Prostate gland (tissue), 2 donors: ENCODE measurements at places on chromosomes 5 and 9. TPM values are rescaled to one million over a fixed set of nuclear protein-coding genes. Genes with fewer than 3 reads are reported as not detected.

DNA sequence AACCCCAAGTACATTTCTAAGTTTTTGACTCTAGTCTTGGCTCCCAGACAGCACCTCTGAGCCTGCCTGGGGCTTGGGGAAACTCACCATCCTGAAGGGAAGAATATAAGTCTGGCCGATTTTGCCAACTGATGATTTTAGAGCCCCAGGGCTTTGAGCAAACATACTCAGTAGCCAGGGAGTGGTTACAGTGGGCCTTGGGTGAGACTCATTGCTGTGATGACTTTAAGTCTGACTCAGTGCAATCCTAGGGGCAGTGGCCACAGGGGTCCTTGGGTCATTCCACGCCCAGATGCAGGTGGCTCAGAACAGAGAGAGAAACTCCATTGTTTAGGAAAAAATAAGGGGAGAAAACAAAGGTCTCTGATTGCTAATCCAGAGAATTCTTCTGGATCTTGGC lies 312.0 kb upstream of the EDIL3 start:
- no peak overlapping the region for H3K4me3 ChIP-seq
- H3K27me3 ChIP-seq = no peaks in the 10 kb centered on the region
- H3K36me3 ChIP-seq = no peaks in the 10 kb centered on the region
- DNase-seq = no peak
- H3K27ac ChIP-seq = no peak overlapping the region

GRCh38 chr5:31407921-31408693 lies 123.8 kb downstream of the DROSHA start:
- no peak overlapping the region for H3K4me3 ChIP-seq
- H3K27me3 ChIP-seq = no peaks in the 10 kb centered on the region
- no peak for DNase-seq
- H3K36me3 ChIP-seq = peaks cover 6% of the 10 kb centered on the region
- no peak overlapping the region for H3K27ac ChIP-seq
- H3K4me1 ChIP-seq = no peaks in the 10 kb centered on the region

- no peaks in the 10 kb centered on the region for H3K36me3 ChIP-seq
- no peak overlapping the region for H3K4me3 ChIP-seq
- no peak overlapping the region for H3K27ac ChIP-seq
- no peak for DNase-seq
These were observed 160.7 kb upstream of the ACOT12 start for GRCh38 chr5:81554647-81555046.

DNA sequence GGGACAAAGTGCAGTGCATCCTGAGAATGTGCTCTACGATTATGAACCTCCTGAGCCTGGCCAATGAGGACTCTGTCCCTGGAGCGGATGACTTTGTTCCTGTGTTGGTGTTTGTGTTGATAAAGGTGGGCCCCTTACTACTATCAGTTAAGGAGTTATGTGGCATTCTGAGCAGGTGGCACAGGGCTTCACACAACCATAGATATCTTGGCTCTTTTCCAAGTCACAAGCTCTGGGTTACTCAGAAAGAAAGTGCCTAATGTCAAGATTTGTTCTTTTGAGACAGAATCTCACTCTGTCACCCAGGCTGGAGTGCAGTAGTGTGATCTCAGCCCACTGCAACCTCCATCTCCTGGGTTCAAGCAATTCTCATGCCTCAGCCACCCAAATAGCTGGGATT lies 99.0 kb downstream of the GAPVD1 start:
- no peak overlapping the region for H3K4me3 ChIP-seq
- H3K27me3 ChIP-seq = no peaks in the 10 kb centered on the region
- no peaks in the 10 kb centered on the region for H3K4me1 ChIP-seq
- H3K27ac ChIP-seq = no peak overlapping the region

DNA sequence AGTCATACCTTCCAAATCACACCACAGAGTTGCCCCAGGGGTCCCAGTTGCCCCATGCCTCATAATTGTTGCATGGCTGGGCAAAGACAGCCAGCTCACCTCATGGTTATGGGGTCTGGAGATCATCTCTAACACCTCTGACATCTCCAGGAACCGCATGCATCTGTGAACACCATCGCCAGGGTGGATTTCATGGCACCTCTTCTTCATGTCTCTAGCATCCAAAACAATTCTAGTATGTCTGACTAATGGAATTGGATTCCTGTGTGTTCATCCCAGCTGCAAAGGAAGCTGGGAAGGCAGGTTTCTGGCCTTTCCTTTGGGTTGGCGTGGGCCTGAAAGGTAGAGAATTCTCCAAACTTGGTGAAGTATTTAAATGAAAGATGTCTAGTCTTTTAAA lies 122.3 kb upstream of the ABCA1 start:
- no peak overlapping the region for H3K4me3 ChIP-seq
- H3K36me3 ChIP-seq = no peaks in the 10 kb centered on the region
- H3K4me1 ChIP-seq = no peaks in the 10 kb centered on the region
- H3K27me3 ChIP-seq = no peaks in the 10 kb centered on the region

The PRDM9 gene
- not detected for total RNA-seq

The F2R gene
- 22.3 TPM for total RNA-seq

The ALDH1A1 gene
- 427 TPM for total RNA-seq

- no peak overlapping the region for H3K27ac ChIP-seq
- no peak for DNase-seq
- peaks cover 3% of the 10 kb centered on the region for H3K4me1 ChIP-seq
These were observed 127.7 kb upstream of the ANKRD55 start for GRCh38 chr5:56360816-56361215.

DNA sequence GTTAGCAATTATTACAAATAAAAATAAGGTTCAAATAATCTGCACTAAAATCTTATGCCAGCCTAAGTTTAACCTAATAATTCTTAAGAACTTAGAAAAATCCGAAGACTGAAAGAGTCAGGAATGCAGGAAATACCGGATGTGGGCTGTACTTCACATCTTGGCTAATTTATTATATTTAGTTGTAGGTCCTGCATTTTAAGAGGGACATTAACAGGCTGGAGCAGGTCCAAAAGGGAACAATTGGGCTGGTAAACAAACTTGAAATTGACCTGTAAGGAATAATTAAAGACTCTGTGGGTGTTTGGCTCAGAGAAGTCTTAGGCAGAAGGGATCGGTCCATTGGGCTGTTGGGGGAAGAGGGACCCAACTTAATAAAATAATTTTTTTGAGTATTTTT lies 18.4 kb downstream of the GLRA1 start:
- no peaks in the 10 kb centered on the region for H3K27me3 ChIP-seq
- no peak overlapping the region for H3K27ac ChIP-seq

DNA sequence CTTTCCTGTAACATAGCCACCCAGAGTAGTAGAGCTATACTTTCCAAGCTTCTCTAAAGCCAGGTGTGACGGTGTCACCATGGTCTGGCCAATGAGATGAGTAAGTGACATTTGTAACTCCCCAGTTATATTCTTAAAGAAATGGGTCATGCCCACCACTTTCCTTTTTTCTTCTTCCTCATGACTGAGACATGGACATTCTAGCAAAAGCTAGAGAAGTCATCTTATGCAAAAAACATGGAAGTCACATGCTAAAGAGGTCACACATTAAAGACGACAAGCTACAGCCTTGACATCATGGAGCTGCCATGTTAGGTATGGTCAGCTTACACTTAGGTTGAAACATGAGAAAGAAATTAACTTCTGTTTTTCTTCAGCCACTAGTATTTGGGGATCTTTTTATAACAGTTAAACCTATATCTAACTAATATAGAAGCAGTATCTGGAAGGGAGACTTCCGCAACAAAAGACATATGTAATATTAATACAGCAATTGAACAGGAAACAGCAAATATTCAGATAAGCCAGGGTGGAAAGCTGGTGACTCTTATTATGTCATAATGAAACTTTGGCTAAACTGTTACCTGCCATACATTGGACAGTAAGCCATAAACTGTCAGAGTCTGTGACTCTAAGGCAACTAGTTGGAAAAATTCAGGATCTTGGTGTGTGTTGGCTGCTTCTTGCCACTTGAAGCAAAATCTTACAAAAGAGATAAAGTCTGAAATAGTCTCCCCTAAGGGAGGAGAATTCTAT lies 54.7 kb upstream of the SNX2 start:
- H3K4me1 ChIP-seq = no peaks in the 10 kb centered on the region
- H3K27ac ChIP-seq = no peak overlapping the region
- no peaks in the 10 kb centered on the region for H3K36me3 ChIP-seq
- H3K4me3 ChIP-seq = no peak overlapping the region
- H3K27me3 ChIP-seq = no peaks in the 10 kb centered on the region

DNA sequence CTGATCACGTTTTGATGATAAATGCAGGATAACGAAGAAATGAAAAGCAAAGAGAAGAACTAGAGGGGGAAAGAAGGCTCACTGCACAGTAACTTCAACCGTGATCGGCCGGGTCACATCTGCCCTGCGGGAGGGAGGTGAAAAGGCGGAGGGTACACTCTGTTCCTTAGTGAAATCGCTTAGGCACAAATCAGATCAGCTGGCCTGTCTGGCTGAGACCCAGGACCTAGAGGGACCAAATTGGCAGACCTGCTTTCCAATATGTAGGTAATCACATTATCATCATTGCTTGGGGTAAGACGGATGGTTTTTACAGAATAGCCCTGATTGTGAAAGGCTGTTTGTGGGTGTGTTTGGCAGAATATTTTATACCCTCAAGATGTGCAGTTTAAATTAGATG lies 82.2 kb downstream of the SLC28A3 start:
- DNase-seq = no peak
- H3K4me3 ChIP-seq = no peak overlapping the region
- no peaks in the 10 kb centered on the region for H3K36me3 ChIP-seq

DNA sequence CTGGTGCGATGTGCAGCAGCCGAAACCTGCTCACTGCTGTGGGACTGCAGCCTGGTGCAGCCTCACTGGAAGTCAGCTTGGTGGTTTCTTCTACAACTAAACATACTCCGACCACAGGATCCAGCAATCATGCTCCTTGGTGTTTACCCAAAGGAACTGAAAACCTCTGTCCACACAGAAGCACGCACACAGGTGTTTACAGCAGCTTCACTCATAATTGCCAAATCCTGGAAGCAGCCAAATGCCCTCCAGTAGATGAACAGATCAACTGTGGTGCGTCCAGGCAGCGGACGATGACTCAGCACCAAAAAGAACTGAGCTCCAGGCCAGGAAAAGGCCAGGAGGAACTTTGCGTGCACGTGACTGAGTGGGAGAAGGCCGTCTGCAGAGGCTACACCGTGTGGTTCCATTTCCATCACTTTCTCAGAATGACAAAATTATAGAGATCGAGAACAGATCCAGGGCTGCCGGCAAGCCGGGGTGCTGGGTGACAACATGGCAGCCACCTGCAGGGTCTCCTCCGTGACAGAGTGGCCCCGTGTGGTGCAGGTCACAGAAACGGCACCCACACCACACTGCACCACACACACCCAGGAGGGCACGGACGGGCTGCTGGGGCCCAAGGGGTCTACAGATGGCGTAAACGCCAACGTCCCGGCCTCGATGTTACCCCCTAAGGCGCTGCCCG lies 23.1 kb upstream of the NSMF start:
- H3K4me3 ChIP-seq = no peak overlapping the region
- H3K36me3 ChIP-seq = no peaks in the 10 kb centered on the region
- H3K4me1 ChIP-seq = peaks cover 4% of the 10 kb centered on the region
- H3K27ac ChIP-seq = peak overlapping the region; percentile 73
- peak; percentile 88 for DNase-seq

DNA sequence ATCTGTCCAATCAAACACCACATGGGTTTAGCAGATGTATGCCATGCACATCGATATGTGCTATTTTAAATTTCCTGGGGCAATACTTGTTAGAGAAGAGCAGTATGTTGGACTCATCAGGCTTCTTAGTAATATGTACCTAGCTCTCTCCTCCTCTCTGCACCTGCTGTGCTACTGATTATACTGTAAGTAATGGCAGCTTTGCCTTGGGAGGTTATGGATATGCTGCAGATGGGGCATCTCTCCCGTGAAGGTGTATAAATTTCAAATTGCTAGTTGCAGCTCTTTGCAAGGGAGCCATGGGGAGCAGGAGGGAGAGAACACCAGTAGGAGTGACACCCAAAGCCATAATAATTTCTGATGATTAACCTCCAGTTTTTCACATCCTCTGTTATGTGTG lies 101.5 kb downstream of the SPATA31D1 start:
- no peak overlapping the region for H3K27ac ChIP-seq
- H3K4me3 ChIP-seq = no peak overlapping the region
- H3K36me3 ChIP-seq = no peaks in the 10 kb centered on the region
- no peaks in the 10 kb centered on the region for H3K27me3 ChIP-seq
- no peaks in the 10 kb centered on the region for H3K4me1 ChIP-seq

DNA sequence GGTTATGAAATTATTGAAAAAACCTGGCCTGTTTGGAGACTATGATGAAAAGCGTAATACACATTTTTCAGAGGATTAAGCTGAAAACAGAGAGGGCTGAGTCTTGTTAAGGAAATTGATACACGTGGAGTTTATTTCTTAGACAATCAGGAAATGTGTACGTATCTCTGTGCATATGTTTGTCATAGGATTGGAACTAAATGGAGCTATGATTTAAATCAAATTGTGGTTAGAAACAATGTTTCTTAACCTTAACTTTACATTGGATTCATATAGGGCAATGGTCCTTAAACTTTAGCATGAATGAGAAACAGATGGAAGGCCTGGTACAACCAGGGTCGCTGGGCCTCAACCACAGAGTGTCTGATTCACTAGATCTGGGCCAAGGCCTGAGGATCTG lies 451.6 kb downstream of the CDH18 start:
- H3K4me1 ChIP-seq = no peaks in the 10 kb centered on the region
- H3K27me3 ChIP-seq = no peaks in the 10 kb centered on the region
- no peak overlapping the region for H3K4me3 ChIP-seq
- no peaks in the 10 kb centered on the region for H3K36me3 ChIP-seq
- DNase-seq = no peak
- H3K27ac ChIP-seq = no peak overlapping the region

The PIP5K1B gene
- total RNA-seq = 38.3 TPM

DNA sequence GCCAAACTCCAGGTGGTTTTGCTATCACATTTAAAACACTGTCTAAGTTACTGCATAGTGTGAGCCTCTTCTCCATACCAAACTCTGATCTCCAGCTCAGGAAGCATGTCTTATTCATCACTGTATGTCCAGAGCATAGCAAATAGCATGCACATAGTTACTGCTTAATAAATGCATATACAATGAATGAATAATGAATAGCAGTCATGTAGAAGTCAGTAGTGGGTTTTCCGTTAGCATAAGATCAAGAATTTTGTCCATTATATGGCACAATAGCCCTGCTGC lies 329.4 kb downstream of the ARRDC3 start:
- H3K27me3 ChIP-seq = no peaks in the 10 kb centered on the region
- no peak for DNase-seq
- H3K36me3 ChIP-seq = no peaks in the 10 kb centered on the region
- H3K4me3 ChIP-seq = no peak overlapping the region

The INSL4 gene
- not detected for total RNA-seq

- no peak for DNase-seq
- no peaks in the 10 kb centered on the region for H3K36me3 ChIP-seq
- no peak overlapping the region for H3K27ac ChIP-seq
- no peak overlapping the region for H3K4me3 ChIP-seq
- no peaks in the 10 kb centered on the region for H3K27me3 ChIP-seq
These were observed 58.2 kb upstream of the PRR16 start for GRCh38 chr5:120405923-120406322.

GRCh38 chr5:179858241-179858585 lies 404 bp downstream of the MRNIP start:
- no peaks in the 10 kb centered on the region for H3K4me1 ChIP-seq
- DNase-seq = peak; percentile 30
- no peaks in the 10 kb centered on the region for H3K27me3 ChIP-seq
- H3K4me3 ChIP-seq = peak overlapping the region; percentile 85
- H3K27ac ChIP-seq = peak overlapping the region; percentile 81

- peaks cover 7% of the 10 kb centered on the region for H3K36me3 ChIP-seq
- no peaks in the 10 kb centered on the region for H3K4me1 ChIP-seq
- H3K27ac ChIP-seq = no peak overlapping the region
- no peak for DNase-seq
- no peak overlapping the region for H3K4me3 ChIP-seq
These were observed 37.2 kb downstream of the DCAF12 start for GRCh38 chr9:34089311-34089710.

GRCh38 chr5:163706053-163706771 lies 200.8 kb downstream of the MAT2B start:
- DNase-seq = no peak
- H3K4me3 ChIP-seq = no peak overlapping the region
- no peaks in the 10 kb centered on the region for H3K27me3 ChIP-seq
- H3K36me3 ChIP-seq = no peaks in the 10 kb centered on the region
- H3K27ac ChIP-seq = no peak overlapping the region
